NCI-H446 treated with DMSO at 0.1 percent for 48 hours (cell line): ENCODE measurements at places on chromosomes 2 and 18.

- no peak for DNase-seq
These were observed at the start of gene SAG for GRCh38 chr2:233307565-233307964. Gene SAG, plus strand, starts transcription at chr2:233307816. Its CDS starts 1,374 bp downstream, at chr2:233309190.

DNA sequence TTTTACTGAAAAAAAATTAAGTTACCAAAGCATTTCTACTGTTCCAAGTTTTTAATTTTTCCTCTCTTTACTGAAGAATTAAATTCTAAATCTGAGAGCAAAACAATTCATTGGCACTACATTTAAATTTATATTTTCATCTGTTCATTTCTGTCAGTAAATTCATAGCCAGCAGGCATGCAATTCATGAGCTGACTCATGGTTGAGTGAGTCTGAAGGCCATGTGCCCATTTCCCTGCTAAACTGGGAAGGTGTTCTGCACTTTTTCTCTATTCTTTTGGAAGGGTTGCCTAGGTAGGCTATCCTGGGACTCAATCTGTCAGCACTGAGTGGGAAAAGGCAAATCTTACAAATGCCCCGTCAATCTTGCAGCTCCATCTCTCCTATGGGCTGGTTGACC lies 88.7 kb downstream of the KLHL14 start:
- DNase-seq: no peak

DNA sequence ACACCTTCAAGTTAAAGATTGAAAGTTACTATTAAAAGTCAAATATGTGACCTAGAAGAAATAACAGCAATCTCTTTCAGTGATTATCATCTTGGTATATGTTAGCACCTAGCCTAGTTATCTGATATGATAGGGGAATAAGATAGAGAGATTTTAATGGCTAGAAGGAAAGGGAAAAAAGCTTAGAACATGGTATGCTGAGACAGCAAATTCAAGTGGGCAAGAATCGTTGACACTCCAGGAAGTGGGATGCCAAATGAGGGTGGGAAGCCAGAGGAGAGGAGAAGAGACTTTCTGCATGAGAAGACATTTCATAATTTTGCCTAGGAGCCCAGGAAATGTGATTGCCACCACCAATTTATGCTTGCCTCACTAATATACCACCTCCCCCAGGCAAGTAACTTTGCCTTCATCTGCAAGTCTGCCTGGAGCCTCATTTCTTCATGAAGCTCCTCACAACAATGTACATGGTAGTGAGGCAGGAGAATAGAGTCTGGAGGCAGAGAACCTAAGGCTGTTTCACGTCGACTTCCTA lies 504.9 kb downstream of the TNS1 start:
- DNase-seq: no peak

GRCh38 chr2:207288628-207289027 lies 122.9 kb upstream of the KLF7 start:
- DNase-seq: no peak

DNA sequence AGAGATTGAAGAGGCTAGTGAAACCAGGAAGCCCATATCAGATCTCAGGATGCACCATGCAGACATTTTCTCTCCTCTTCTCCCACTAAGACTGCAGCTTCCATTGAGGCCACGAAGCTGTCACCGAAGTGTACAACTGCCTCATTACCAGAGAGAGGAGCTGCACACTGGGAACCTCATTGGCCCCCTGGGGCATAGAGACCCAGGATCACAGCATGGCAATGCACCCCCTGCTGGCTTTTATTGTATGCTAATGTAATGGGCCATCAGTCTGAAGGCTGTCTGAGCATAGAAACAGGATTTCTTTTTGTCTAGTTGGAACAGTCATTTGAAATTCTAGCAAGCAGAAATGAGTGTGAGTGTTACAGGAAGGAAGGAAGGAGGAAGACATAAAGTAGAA lies 861.6 kb upstream of the CELF4 start:
- no peak for DNase-seq

DNA sequence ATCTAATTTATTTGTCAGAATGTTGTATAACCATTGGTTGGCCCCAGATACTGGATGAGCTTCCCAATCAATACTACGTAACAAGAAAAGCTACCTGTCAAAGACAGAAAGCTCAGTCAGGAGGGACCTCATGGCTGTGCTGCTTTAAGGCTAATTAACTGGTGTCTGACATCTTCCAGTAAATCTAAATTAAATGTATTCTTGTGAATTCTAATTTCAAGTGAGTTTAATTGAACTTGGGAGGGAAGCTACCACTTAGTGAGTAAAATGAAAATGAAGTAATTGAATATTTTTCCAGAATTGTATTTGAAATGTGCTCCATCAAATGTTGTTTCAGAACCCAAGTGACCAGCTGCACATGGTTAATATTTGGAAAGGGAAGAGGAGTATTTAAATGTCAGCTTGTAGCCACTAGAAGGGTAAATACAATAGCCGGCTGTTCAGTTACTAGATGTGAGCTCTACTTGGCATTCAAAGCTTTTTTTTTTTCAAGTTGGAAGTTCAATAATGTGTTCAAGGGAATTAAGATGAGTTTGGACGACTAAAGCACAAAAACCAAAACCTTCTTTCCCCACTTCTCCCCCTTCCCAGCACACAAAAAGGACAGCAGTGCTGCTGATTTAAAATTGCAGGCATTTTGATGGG lies 62.0 kb downstream of the GPR39 start:
- DNase-seq: no peak

GRCh38 chr2:11466307-11467128 lies 557 bp upstream of the E2F6 start:
- DNase-seq: no peak

DNA sequence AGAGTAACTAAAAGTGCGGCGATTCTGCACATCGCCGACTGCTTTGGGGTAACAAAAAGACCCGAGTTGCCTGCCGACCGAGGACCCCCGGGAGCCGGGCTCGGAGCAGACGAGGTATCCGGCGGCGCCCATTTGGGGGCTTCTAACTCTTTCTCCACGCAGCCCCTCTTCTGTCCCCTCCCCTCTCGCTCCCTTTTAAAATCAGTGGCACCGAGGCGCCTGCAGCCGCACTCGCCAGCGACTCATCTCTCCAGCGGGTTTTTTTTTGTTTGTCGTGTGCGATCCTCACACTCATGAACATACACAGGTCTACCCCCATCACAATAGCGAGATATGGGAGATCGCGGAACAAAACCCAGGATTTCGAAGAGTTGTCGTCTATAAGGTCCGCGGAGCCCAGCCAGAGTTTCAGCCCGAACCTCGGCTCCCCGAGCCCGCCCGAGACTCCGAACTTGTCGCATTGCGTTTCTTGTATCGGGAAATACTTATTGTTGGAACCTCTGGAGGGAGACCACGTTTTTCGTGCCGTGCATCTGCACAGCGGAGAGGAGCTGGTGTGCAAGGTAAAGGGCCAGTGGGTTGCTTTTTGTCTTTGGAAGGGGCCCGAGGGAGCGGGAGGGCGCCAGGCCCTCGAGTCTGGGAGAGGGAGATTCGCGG lies 1.4 kb downstream of the TRIB2 start:
- DNase-seq: no peak

- peak; percentile 13 for DNase-seq
These were observed 157.0 kb upstream of the CBLN2 start for GRCh38 chr18:72700961-72701710.

DNA sequence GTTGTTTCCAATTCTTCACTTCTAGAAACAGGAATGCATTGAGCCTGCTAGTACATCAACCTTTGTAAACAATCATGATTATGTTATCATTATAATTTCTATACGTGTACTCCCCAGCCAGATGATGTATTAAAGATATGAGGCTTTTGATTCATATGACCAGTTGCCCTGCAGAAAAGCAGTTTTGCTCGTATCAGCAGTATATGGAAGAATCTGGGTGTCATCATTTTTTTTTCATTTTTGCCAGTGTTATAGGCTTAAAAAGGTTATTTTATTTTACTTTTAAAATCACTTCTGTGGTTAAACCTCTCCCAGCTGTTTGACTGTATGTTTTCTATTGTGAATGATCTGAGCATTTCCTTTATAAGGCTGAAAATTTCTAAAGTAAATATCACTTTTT lies 471.8 kb upstream of the NRP2 start:
- DNase-seq: no peak

DNA sequence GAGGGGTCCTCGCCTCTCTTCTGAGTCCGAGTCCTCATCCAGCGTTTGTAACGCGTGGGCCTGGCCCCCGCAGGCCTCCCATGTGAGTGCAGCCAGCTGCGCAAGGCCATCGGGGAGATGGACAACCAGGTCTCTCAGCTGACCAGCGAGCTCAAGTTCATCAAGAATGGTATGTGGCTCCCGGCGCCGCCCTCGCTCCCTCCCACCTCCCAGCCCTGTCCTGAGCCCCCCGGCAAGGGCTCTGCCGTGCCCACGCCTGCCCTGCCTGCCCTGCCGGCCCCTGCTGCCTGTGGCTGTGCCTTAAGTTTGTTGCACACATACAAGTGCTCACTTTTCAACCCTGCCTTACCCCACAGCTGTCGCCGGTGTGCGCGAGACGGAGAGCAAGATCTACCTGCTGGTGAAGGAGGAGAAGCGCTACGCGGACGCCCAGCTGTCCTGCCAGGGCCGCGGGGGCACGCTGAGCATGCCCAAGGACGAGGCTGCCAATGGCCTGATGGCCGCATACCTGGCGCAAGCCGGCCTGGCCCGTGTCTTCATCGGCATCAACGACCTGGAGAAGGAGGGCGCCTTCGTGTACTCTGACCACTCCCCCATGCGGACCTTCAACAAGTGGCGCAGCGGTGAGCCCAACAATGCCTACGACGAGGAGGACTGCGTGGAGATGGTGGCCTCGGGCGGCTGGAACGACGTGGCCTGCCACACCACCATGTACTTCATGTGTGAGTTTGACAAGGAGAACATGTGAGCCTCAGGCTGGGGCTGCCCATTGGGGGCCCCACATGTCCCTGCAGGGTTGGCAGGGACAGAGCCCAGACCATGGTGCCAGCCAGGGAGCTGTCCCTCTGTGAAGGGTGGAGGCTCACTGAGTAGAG lies 14.4 kb upstream of the ALLC start:
- no peak for DNase-seq

DNA sequence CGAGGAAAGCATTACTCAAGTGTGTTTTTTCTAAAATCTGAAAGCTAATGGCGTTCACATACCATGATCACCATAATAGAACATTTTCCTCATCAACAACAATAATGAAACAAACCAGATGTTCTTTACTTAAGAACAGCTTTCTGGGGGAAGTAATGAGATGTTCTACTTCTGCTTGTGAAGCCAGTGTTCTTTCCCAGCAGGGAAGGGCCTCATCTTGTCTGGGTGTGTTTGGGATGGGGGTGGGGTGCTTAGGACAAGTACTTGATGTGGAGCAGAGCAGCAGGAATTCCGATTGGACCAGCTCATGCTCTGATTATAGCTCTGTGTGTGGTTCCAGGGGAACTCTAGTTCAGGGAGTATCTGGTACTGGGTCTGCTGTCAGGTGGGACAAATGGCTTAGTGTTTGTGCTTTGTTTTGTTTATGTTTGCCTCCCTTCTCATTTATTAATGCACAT lies 163.0 kb upstream of the NOSTRIN start:
- no peak for DNase-seq

DNA sequence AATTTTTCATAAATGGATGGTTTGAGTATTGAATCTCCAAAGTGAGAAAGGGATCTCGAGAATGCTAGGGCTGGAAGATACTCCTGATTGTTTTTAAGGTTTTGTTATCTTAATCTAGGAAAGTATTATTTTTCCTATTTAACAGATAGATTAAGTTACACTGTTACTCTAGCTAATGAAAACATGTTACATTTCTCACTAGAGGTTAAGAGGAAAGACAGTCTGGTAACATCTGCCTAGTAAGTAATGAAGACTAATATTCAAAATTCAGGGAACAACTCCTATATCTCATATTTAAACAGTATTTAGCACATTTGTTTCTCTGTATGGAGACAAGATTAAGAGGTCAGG lies 2.0 kb downstream of the GALNT3 start:
- no peak for DNase-seq

- DNase-seq: no peak
These were observed 26.1 kb upstream of the FN1 start for GRCh38 chr2:215461836-215462532.

GRCh38 chr2:226140594-226140993 lies 659.0 kb downstream of the IRS1 start:
- no peak for DNase-seq

DNA sequence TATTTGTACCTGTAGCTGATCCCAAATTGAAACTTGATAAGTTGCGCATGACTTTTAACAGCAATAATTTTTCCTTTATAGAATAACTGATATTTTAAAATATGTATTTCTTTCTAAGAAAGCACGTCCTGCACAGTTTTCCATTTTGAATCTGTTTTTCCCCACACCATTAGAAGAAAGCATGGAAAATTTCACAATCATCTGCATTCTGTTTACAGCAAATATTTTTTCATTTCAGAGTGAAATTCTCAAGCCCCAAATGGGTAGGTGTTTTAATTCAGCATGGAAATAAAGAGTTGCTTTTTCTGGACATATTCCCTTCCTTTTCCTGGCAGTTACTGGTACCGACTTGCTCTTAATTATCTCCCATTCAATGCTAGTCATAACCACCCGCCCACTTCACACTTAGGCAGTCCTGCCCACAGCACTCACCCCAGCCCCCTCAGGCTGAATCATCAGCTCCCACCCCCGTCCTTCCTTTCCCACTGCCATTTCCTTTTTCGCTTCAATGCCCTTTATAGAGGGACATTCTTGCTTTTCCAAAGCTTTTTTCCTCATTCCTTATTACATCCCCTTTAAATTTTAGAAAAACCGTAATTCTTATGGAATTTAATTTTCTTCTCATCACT lies 89.2 kb upstream of the GLS start:
- peak; percentile 17 for DNase-seq
